Stimulated activated CD8-positive, alpha-beta memory T cell treated with anti-CD3 and anti-CD28 coated beads, Interleukin-2, amount 100 ng/mL, for 1 hour (primary cell): ENCODE measurements at places on chromosomes 12 and 14.

DNA sequence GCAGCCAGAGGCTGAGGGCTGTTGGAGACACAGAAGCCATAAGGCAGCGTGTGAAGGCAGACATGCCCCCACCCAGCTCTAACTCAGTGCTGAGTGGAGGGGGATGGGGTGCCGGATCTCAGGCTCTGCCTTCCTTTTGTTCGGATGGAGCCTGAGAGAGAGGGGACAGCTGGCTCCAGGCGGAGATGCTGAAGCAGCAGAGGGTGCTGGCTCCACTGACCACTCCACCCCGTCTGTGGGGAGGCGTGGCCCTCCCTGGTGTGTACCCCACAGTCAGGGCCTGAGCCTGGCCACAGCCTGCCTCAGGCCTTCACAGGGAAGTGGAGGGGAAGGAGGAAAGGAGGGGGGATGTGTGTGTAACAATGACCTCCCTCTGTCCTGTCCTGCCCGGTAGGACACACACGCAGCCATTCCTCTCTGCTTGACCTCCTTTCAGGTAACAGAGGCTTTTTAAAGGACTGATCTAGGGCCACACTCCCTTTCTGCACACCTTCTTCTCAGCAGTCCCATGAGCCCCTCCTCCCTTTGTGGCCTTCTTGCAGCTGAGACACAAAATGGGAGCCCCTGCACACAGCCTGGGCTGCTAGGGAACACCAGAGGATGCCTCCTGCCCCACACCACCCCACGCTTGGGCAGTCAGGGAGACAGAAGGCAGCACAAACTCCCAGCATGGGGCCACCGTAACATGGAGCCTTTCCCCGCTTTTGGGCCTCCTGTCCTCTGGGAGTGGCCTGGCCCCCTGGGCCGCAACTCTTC is 9.6 kb upstream of the ENDOU start:
- no peak for DNase-seq

- DNase-seq = no peak
These were observed 63.7 kb downstream of the DIP2B start for GRCh38 chr12:50568338-50569091.

DNA sequence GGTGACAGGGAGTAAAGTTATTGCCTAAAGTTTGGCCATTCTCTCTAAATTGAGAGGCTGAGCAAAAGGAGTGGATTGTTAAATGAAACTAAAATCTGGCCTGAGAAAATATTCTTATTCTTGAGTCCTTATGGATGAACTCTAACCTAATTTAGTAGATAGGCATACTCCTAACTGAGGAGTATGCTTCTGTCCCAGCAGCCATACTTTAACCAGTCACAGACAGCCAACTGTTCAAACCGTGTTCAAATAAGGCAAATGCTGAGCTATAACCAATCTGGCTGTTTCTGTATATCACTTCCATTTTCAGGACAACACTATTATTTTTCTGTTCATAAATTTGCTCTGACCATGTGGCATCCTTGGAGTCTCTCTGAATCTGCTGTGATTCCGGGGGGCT is 75.9 kb upstream of the RERGL start:
- DNase-seq = no peak

GRCh38 chr12:51817027-51817953 is 31.2 kb downstream of the FIGNL2 start:
- no peak for DNase-seq

- no peak for DNase-seq
These were observed 102.0 kb downstream of the KCNMB4 start for GRCh38 chr12:70467918-70468733.

DNA sequence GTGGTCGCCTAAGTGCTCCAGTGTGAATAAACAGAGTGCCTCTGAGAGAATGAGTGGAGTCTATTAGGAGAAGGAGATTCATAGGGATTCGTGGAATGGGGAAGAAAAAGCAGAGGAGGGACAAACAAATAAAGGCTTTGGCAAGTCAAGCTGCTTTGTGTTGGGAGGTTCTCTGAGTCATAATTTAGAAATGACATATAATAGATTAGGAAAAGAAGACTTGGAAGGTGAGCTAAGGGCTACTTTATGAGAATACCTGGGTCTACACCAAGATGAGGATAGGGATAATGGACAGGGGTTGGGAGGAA is 6.4 kb upstream of the NTN4 start:
- DNase-seq = no peak

GRCh38 chr14:80428171-80428570 is 216.9 kb upstream of the DIO2 start:
- no peak for DNase-seq

DNA sequence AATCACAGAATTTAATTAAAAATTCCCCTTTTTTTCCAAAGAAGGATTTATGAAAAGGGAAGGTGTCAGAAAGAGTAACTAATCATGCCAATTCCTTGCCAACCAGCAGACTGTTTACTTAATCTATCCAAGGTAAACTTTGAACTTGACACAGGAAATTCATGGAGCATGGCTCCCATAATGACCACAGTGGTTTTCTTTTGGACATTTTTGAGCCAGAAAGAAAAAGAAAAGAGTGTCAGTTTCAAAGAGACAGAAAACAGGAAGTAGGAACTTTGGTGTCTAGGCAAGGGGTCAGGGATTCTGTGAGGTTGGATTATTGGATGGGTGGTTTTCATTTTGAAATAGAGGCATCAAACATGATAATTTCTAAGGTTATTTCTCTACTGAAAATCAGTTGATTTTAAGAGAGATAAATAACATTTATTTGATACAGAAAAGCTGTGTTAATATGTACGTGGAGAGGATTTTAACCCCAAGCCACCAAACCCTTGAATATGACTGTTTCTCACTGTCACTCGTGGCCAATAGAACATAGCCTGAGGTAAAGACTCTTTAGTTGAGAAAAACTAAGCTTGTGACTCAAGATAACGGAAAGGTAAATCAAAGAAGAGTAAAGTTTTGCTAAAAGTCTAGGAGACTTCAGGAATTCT is 196.1 kb downstream of the TTC6 start:
- no peak for DNase-seq

GRCh38 chr12:57435293-57435692 is 709 bp downstream of the INHBC start:
- no peak for DNase-seq

DNA sequence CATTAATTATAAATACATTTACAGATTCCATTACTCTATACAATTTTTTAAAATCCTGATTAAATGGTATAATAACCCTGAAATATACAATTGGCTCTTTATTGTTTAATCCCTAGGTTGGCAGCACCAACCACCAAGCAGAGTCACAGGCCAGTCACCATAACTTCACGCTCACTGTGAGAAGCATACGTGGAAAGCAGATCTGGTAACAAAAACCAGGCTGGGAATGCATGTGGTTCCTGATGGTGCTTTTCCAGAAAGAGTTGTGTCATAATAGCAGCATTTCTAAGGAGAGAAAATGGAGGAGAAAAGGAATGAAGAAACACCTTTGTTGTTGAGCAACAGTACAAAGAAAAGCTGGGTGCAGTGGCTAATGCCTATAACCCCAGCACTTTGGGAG is 66.1 kb downstream of the SIX6 start:
- no peak for DNase-seq
